PC-9 (cell line): ENCODE measurements at places on chromosomes 4 and X. TPM values are rescaled to one million over a fixed set of nuclear protein-coding genes. Genes with fewer than 3 reads are reported as not detected.

GRCh38 chr4:12679217-12679616 is 804.9 kb downstream of the RAB28 start:
- DNase-seq, result no peak

CYTL1 gene
- total RNA-seq, result not detected in 2 replicates

ENOX2 gene
- 18.4 and 21.4 TPM in 2 replicates for total RNA-seq

DNA sequence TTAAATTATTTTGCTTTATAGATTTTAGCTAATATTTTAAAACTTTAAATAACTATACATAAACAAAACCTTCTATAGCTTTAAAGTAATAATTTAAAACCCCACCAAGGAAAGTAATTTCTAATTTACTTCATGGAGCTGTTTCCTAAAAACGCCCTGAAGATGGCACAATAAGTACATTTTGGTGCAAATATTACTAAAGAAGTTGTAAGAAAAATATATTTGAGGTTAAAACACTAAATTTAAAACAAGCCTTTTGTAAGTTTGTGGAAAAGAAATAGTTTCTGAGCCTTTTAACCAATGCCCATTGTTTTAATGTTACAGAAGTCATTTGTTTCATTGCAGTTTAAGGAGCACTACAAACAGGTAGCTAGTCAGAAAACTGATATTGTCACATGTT is 137.4 kb upstream of the AGA start:
- DNase-seq, result no peak

NXF2 gene
- not detected in 2 replicates for total RNA-seq

DNA sequence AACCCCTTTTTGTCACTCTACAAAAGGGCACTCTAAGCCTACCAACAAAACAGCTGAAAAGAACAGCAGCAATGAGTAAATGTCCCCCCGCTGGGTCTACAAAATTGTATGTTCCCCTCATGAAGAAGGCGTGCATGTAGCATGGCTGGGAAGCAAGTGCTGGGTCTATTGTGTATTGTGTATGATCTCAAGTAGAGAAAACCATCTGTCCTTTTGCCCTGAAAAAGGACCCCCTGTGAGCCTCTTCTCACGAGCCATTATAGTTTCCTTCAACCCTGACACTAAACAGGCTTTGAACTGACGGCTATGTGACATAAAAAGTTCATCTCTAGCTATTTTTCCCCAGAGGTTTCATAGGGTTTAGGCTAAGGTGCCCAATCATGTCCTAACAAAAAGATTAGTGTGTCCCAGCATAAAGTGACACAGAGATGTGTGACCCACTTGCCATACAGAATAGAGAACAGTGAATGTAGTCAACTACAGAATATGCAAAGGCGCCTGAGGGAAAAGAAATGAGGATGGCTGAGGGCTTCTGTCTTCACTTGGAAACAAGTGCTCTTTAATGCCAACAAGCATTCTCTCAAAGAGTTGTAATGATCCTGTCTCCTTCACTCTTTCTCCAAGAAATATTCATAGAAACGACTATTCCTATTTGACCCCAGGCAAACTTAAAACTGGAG is 27.3 kb downstream of the COL25A1 start:
- DNase-seq, result no peak

GRCh38 chr4:139658586-139659382 is 6.8 kb upstream of the MGST2 start:
- DNase-seq, result no peak

DNA sequence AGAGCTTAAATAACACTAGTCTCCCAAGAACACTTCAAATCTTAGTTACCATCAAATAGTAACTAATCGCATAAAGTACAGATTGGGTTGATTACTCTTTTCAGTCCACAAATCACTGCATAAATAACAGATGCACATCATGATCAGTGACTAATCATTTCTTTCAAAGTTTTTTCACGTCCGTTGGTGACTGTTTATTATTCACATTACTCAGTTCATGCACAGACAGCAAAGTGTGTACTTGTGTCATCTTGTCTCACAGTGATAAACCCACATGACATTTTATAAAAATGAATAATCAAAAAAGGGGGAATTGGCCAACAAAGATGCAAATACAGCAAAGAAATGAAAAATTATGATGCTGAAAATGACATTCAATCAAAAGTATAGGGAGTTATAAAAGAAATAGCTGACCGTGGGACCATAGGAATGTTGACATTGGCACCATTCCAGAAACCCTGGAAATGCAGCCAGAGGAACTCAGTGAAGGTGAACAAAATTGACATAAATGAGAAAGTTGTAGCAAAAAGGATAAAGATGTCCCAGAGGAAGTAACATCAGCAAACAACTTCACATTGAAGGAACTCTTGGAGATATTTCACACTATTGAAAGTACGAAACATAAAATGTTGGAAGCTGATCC is 161.5 kb downstream of the SOX3 start:
- DNase-seq, result no peak

RASL11B gene
- total RNA-seq, result 0.25 TPM in 1 of 2 replicates, not detected in the other

DNA sequence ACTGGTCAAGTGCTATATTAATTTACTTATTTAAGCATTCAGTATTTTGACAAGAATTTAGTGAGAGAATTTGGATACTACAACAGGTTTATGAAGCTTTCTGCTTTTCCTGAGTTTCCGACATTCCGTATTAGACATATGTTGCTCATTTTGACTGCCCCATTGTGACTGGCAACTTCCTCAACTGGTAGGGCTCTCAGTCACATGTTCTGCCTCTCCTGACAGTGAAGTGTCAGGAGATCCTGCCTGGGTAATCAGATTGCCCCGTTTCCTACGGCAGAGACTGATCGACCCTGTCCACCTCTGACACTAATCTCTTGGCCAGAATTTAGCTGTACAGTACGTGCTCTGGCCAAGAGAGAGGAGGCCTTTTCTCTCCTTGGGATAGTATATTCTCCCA is 49.5 kb downstream of the CLNK start:
- no peak for DNase-seq

GRID2 gene
- total RNA-seq, result not detected in 2 replicates

GRCh38 chr4:176799653-176800052 is 6.9 kb upstream of the VEGFC start:
- DNase-seq, result no peak
